ENCODE measurements at places on chromosomes 11 and 22.

DNA sequence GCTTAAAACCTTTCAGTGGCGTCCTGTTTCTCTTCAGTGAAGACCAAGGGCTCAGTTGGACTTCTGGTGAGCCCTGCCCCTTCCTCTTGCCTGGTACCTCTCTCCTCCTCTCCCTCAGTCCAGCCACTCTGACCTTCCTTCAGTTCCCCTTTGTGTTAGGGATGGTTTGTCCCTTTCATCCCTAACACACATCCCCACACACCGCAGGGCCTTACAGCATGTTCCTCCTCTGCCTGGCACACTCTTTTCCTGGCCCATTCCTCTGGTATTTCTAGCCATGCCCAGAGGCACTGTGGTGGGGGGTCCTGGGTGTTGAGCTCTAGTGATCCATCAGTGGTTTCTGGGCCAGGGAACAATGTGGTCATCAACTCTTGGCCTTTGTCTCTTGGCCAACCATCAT lies 21.4 kb downstream of the GNAZ start:
- DNase-seq = no peak

- DNase-seq = no peak
Observed at GRCh38 chr11:39641751-39642150, 1817.7 kb downstream of the LRRC4C start.

GRCh38 chr22:36399472-36399778 lies 11.7 kb upstream of the MYH9 start:
- peak; percentile 87 for DNase-seq

DNA sequence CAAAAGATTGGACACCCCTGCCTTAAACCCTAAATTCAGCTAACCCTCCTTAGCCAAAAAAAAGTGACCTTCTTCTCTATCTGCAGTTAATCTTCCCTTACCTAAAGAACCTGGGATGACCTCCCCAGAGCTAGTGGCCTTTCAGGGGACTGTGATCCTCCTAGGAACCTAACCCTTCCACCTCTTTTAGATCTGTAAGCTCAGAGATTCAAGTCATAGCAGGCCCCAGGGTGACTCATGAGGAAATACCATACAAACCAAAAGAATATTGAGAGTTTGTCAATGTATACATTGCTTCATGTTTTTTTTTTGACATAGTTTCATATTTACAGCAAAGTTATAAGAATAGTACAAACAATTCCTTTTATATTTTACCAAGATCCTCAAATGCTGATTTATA lies 38.3 kb upstream of the CXCR5 start:
- peak; percentile 84 for DNase-seq

- DNase-seq = no peak
Observed at GRCh38 chr11:89420981-89421380, 70.2 kb downstream of the NOX4 start.

- DNase-seq = no peak
Observed at GRCh38 chr11:39304586-39304985, 2154.9 kb downstream of the LRRC4C start.

- peak; percentile 59 for DNase-seq
Observed at GRCh38 chr22:42648368-42649245, 585 bp downstream of the CYB5R3 start.

DNA sequence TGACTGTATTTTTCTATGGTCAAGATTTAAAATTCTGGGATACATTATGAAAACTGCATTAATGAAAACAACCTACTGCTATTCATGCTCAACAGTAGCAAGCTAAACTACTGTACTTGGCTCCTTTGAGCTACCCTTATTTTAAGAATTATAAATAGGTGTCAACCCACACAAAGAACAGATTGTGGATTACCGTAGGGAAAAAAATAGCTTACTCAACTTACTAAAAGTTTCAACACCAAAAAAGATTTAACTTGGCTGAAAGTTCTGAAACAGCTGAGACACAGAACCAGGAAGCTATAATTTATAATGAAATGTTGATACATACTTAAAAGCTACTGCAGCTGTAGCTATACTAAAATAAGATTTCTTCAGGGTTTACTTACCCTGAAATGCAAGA lies 10.1 kb downstream of the LIN7C start:
- no peak for DNase-seq

DNA sequence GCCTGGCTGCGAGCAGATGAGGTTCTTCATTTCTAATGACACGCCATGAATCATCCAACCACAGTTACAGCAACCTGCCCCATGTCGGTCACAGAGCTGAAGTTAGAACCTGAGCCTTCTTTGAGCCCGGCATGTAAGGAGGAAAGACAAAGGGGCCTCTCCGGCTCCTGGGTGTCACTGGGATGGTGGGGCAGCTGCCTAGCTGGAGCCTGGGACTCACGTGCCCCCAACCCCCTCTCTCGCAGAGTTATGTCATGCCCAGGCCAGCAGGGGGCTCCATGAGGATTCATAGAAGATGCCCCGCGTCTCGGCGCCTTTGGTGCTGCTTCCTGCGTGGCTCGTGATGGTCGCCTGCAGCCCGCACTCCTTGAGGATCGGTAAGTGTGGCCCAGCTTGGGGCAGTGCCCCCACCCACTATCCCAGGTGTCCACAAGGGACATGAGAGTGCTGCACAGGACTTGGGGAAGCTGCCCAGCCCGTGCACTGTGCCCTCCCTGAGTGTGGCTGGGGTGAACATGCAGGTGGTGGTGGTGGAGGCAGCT lies 148.5 kb downstream of the GRIK4 start:
- no peak for DNase-seq

GRCh38 chr22:46742576-46743221 lies 4.6 kb upstream of the CERK start:
- DNase-seq = peak; percentile 99

- no peak for DNase-seq
Observed at GRCh38 chr11:102967497-102967896, 12.0 kb upstream of the MMP13 start.

- no peak for DNase-seq
Observed at GRCh38 chr11:58927393-58928106, 11.7 kb upstream of the GLYATL1 start.

- DNase-seq = peak; percentile 94
Observed at GRCh38 chr22:43921370-43921769, 2.2 kb upstream of the PNPLA3 start.

- DNase-seq = no peak
Observed at GRCh38 chr11:131533149-131533548, 162.7 kb downstream of the NTM start.
